ENCODE measurements at places on chromosomes 7 and 10. TPM values are rescaled to one million over a fixed set of nuclear protein-coding genes. Genes with fewer than 3 reads are reported as not detected.

PLAU gene
- total RNA-seq = 0.85 TPM

TRPV5 gene
- not detected for total RNA-seq

IL6 gene
- not detected for total RNA-seq

NKX1-2 gene
- not detected for total RNA-seq

PCDH15 gene
- total RNA-seq = not detected

GPR141 gene
- total RNA-seq = not detected

HOXA7 gene
- total RNA-seq = 1.2 TPM

SLC26A5 gene
- not detected for total RNA-seq

GPR146 gene
- total RNA-seq = 0.77 TPM

MBL2 gene
- total RNA-seq = not detected

GRID1 gene
- total RNA-seq = 3.1 TPM

ZNF467 gene
- not detected for total RNA-seq

ARHGAP19 gene
- total RNA-seq = 73.1 TPM

AKR1E2 gene
- not detected for total RNA-seq

SYNPO2L gene
- total RNA-seq = not detected

SAMD9L gene
- total RNA-seq = 5.4 TPM

SPACDR gene
- total RNA-seq = 2.4 TPM

FLNC gene
- 0.06 TPM for total RNA-seq

NACAD gene
- total RNA-seq = not detected

FAM20C gene
- total RNA-seq = not detected

CALY gene
- total RNA-seq = not detected

TMEM139 gene
- 0.46 TPM for total RNA-seq

GUSB gene
- total RNA-seq = 61.6 TPM

LBX1 gene
- total RNA-seq = not detected

SLC39A12 gene
- not detected for total RNA-seq

All from OCI-LY7 (cell line).